ENCODE measurements at places on chromosomes 1 and 21. TPM values are rescaled to one million over a fixed set of nuclear protein-coding genes. Genes with fewer than 3 reads are reported as not detected.

- DNase-seq = no peak
These were observed 133.1 kb downstream of the TNNI3K start for GRCh38 chr1:74368335-74368734.

ANKRD13C gene
- total RNA-seq = 25.0 TPM

- DNase-seq = no peak
These were observed 7.4 kb downstream of the RPL22 start for GRCh38 chr1:6191968-6192367.

- no peak for DNase-seq
These were observed 2.5 kb upstream of the TMEM201 start for GRCh38 chr1:9586147-9586766.

GRCh38 chr1:115596080-115596780 lies 45.5 kb upstream of the VANGL1 start:
- no peak for DNase-seq

DNA sequence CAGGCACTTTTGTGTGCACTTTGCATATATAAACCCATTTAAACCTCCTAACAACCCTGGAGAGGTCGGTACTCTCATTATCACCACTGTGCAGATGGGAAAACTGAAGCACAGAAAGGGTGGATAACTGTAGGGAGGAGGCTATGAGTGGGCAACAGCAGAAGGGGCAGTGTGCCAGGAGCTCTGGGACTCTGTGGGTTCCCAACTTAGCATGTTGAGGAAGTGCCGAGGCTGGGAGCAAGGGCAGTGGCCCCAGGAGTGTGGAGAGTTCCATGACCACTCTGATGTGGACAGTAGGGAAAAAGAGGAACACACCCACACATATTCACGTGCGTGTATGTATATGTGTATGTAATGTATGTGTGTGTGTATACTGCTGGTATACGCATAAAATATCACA lies 25.7 kb upstream of the KCNC4 start:
- no peak for DNase-seq

BEST4 gene
- 0.42 TPM for total RNA-seq

GRCh38 chr1:47934243-47934805 lies 62.9 kb downstream of the TRABD2B start:
- no peak for DNase-seq

Measured in activated CD8-positive, alpha-beta T cell treated with anti-CD3 and anti-CD28 coated beads, Interleukin-2, amount 10 ng/mL, durations not matched to agents 7 days and 5 days (primary cell).